ENCODE measurements at places on chromosomes 2 and 18.

DNA sequence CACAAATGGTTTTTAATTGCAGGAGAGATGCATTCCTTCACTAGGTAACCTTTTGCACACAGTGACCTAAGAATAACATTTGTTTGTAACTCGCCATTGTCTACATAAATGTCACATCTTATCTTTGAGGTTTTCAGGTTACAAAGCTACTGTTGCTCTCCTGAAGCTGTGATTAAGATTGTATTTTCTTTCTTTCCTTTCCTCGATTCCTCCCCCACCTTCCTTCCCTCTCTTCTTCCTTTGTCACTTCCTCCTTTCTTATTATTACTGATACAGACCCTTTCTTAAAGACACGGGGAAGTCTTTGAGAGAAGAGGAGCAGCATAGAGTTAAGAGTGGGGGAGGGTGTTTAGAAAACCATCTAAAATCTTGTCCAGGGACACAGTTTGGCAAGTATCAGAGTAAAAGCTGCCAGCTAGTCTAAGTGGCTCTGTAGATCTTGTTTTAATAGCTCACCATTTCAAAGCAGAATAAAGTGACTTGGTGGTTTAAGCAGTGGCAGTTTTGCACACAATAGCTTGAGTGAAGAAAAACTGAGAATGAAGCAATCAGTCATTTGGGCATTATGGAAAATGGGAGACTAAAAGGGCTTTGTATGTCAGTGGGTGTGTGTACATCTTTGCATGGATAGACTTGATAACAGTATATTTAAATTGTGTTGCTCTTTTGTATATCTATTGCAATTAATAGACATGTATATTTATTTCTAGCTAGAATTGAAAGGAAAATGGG, 10.9 kb downstream of the CERS6 start:
- H3K4me3 ChIP-seq: no peak overlapping the region
- H3K4me1 ChIP-seq: peaks cover 14% of the 10 kb centered on the region
- no peaks in the 10 kb centered on the region for H3K36me3 ChIP-seq
- DNase-seq: no peak
- no peaks in the 10 kb centered on the region for H3K27me3 ChIP-seq

- no peak for DNase-seq
- H3K36me3 ChIP-seq: peaks cover 2% of the 10 kb centered on the region
- no peaks in the 10 kb centered on the region for H3K4me1 ChIP-seq
- H3K27ac ChIP-seq: no peak overlapping the region
- no peak overlapping the region for H3K4me3 ChIP-seq
- H3K27me3 ChIP-seq: no peaks in the 10 kb centered on the region
Measured at GRCh38 chr2:143953451-143954030, 566.4 kb downstream of the ZEB2 start.

DNA sequence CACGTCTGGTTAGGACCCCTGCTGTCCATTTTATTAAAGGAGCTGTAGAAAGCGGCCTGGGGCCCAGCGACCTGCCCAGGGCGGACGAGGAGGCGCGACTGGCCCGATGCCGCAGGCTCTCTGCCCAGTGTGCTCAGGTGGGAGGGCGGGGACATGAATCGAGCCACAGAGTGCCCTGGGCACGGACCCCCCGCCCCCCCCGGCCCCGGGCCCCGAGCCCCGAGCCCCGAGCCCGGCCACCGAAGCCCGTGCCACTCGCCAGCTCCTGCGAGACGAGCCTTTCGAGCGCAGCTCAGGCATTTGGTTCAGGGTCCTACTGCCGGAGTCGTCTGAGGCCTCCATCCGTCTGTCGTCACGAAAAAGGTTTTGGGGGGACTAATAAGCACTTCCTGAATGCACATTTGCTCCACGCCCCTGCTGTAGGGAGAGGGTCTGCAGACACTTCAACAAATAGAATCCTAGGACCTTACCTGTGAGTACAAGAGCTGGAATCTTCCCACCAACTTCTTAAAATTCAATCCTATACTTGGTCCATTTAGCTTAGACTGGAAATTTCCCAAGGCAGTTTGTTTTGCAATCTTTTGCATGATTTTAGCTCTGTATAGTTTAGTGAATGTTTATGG, 602 bp upstream of the ADAM17 start:
- H3K4me3 ChIP-seq: peak overlapping the region; percentile 69
- peaks cover 18% of the 10 kb centered on the region for H3K4me1 ChIP-seq
- H3K27ac ChIP-seq: peak overlapping the region; percentile 100

- no peaks in the 10 kb centered on the region for H3K27me3 ChIP-seq
- no peaks in the 10 kb centered on the region for H3K36me3 ChIP-seq
- no peak within 1 kb of the TSS for H3K4me3 ChIP-seq
Measured at GRCh38 chr2:21123473-21124393, at the start of gene TDRD15. TDRD15 (plus strand) TSS chr2:21123968; CDS start chr2:21137468, 13,500 bp downstream.

DNA sequence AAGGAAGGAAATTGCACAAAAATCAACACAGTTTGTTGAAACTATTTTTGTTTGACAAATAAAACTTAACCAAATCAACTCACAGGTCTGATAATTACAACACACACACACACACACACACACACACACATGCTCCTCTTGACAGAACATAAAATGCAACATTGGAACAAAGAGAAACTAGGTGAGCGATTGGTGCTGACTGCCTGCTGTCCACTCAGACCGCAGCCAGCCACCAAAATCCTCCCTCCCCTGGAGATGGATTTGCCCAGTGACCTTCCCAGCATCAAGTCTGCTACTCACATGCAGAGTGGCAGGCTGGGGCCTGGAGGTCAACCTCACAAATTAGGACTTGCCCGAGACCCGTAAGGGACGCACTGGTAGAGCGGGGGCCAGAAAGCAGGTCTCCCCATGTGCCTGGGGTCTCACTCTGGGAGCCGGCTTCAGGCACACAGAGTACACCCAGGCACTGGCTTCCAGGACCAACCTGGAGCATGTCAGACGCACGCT, 61.4 kb downstream of the DIPK1C start:
- no peak overlapping the region for H3K4me3 ChIP-seq
- H3K36me3 ChIP-seq: no peaks in the 10 kb centered on the region
- H3K4me1 ChIP-seq: peaks cover 3% of the 10 kb centered on the region

DNA sequence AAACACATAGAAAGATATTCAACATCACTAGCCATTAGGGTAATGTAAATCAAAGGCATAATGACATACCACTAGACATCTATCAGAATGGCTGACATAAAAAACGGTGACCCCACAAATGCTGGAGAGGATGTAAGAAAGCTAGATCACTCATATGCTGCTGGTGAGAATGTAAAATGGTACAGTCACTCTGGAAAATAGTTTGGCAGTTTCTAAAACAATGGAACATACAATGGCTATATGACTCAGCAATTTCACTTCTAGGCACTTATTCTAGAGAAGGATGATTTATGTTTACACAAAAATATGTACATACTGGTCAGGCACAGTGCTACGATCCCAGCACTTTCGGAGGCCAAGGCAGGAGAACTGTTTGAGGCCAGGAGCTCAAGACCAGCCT, 87.3 kb downstream of the COLEC12 start:
- H3K4me1 ChIP-seq: no peaks in the 10 kb centered on the region
- H3K4me3 ChIP-seq: no peak overlapping the region
- H3K27ac ChIP-seq: no peak overlapping the region
- no peaks in the 10 kb centered on the region for H3K27me3 ChIP-seq
- H3K36me3 ChIP-seq: no peaks in the 10 kb centered on the region

- DNase-seq: no peak
- H3K36me3 ChIP-seq: no peaks in the 10 kb centered on the region
- no peaks in the 10 kb centered on the region for H3K4me1 ChIP-seq
- H3K27me3 ChIP-seq: no peaks in the 10 kb centered on the region
- no peak overlapping the region for H3K4me3 ChIP-seq
- H3K27ac ChIP-seq: no peak overlapping the region
Measured at GRCh38 chr2:115129536-115129935, 687.1 kb downstream of the DPP10 start.

DNA sequence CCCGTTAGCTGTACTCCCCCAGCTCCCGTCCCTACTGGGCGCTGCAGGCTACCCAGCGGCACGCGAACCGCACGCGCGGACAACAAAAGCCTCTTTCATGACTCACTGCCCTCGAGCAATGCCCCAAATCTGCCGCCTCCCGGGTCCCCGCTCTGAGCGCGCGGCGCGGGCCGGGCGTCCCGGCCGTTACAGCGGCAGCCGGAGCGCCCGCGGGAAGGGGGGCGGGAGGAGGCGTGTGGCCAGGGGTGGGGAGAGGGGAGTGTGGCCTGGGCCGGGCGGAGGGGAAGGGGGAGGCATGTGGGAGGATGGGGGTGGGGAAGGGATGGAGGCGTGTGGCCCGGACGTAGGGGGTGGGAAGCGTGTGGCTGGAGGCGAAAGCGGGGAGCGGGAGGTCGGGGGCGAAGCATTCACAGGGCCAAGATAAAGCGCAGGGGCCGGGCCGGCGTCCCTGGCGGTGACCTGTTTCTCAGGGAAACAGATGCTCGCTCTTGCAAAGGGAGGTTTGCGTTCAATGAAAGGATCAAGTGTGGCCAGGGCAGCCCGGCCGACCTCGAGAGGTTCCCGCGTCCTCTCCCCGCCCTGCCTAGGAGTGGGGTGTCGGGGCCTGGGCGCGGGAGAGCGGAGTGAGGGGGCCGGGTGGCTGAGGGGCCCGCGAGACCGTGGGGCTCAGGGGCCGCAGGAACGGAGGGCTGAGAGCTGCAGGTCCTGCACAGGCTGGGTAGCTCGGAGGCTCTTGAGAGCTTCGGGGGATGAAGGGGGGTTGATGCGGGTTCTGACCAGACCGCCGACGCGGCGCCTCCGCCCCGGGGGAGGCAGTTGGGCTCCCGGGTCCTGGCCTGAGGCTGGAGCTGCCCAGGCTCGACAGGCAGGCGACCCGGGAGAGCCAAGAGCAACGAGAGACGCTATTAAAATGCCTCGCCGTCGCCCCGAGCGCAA, 3.5 kb upstream of the NEUROD1 start:
- no peak for DNase-seq
- no peak overlapping the region for H3K4me3 ChIP-seq
- H3K36me3 ChIP-seq: no peaks in the 10 kb centered on the region
- H3K4me1 ChIP-seq: peaks cover 30% of the 10 kb centered on the region
- H3K27me3 ChIP-seq: peaks cover 58% of the 10 kb centered on the region

DNA sequence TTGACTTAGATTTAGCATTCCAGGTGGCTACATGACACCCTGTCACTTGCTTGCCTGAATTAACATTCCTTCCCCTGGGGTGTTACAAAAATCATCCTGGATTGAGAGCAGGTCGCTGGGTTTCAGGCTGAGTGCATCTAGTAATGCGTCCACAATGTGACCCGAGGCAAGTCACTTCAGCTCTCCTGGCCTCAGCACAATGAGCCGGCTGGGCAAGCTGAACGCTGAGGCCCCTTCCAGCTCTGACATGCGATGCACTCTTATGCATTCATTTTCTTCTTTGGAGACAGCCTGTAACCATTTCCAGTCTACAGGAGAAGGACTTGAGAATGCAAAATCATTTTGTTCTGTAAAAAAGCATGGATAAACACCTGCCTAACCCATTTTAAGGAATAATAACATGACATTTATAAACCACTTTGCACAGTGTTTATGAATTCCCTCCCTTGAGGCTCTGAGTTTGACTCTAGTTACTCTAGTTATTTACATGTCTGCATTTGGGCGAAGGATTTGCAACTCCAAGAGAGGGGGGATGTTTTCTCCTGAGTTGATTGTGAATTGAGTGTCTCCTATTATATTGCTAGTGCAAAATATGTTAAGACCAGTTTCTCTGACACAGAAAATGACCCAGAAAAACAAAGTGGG, 63.0 kb upstream of the CPO start:
- H3K27me3 ChIP-seq: no peaks in the 10 kb centered on the region
- no peak overlapping the region for H3K4me3 ChIP-seq
- no peak for DNase-seq

DNA sequence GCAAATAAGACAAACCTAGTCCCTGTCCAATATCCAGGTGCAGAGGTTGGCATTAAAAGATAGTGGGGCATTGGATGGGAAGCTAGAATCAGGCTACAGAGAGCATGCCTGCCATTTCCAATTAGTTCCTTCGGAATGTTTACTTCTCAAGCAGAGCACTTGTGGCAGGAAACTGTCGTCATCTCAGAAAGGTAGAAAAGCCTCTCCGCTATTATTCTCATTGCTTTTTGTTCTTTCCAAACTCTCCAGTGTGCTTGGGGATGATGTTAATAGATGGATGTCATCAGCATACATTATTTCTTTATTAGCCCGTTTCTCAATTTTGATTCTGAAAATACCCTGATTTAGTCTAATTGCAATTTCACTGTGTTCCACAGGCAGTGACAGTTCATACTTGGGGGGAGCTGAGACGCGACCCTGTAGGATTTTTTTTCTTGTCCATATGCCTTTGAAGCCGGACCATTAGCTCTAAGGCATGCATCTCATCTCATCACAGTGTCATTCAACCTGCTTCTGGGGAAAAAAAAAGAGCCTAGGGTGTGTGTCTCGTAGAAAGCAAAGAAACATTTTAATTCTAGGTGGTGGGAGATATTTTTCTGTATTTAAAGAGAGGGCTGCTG, 7.7 kb downstream of the ASB18 start:
- no peak overlapping the region for H3K4me3 ChIP-seq
- H3K27me3 ChIP-seq: no peaks in the 10 kb centered on the region
- no peaks in the 10 kb centered on the region for H3K36me3 ChIP-seq
- no peak for DNase-seq
- H3K4me1 ChIP-seq: no peaks in the 10 kb centered on the region
